Amygdala (tissue), 56 donors: ENCODE measurements at places on chromosomes 3 and 15.

DNA sequence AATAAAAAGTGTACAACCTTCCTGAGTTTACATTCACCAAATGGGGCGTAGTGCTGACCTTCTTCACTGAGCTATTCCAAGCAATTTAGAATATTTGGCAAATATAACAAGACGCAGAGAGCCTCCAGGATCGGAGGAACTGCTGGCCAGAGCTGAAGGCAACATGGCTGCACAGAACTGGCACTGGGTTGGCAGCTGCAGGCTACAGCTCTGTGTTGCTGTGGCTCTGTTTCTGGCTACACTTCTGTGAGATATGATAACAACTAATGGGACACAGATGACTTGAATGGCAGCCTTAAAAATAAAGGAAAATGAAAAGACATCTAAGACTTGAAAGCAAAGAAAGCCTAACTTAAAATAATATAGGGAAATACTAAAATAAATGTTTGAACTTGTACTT is 10.8 kb upstream of the SLC6A20 start:
- no peak for DNase-seq

GRCh38 chr3:4448187-4448586 is 18.9 kb downstream of the SUMF1 start:
- no peak for DNase-seq

DNA sequence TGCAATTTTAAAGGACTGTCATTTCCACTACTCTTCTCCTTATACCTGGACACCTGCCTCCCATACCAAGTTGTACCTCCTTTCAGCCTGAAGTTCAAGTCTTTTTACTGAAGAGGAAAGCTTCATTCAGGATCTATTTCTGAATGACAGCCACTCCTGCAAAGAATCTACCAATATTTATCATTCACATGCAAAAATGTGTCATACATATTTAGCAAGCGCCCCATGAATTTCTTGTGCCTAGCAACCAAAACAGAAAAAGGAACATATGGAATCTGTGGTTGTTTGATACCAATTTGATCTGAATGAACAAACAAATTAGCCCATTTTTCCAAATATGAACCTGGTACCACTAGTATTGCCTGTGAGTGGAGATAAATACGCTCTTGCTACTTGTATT is 16.8 kb downstream of the GJD2 start:
- DNase-seq, result no peak

- DNase-seq, result no peak
Observed at GRCh38 chr15:98873441-98874218, 134.0 kb downstream of the PGPEP1L start.

DNA sequence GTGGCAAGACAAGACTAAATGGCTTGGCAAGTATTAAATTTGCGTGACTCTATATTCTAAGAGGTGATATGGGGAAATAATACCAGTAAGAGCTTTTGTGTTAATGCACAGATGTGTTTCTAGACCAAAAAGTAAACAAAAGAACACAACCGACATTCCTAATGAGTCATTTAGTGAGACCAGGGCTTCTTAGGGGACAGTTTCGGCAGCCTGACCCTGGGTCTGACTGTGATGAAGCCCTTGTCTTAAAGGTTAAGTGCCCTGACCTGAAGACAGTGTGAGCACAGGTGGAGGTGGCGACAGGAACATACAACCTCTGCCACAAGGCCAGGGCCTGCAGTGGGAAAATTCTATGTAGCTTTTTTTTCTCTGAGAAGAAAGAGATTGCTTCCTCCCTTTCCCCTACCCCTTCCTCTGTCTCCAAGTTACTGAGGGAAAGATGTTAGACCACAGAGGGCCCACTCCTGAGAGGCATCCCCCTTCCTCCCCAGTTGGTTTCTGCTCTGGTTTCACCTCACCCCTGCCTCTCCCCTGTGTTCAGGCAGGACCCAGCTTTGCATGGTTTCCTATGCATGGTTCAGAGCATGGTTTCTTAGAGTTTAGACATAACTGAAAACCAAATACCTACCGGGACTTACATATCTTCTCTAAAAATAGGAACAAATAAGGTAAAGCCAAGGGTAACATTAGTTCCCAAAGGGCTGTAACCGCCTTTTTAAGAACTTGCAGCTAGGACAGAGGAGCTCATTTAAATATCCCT is 24.8 kb upstream of the CMTM7 start:
- no peak for DNase-seq

DNA sequence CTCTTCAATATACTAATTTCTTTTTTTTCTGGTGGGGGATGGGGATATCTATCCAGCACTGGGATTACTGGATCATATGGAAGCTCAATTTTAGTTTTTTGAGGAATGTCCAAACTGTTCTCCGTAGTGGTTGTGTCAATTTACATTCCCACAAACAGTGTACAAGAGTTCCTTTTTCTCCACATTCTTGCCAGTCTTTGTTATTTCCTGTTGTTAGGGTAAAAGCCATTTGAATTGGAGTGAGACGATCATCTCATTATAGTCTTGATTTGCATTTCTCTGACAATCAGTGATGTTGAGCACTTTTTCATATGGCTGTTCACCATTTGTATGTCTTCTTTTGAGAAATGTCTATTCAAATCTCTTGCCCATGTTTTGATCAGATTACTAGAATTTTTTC is 12.8 kb upstream of the WDR49 start:
- DNase-seq, result no peak

DNA sequence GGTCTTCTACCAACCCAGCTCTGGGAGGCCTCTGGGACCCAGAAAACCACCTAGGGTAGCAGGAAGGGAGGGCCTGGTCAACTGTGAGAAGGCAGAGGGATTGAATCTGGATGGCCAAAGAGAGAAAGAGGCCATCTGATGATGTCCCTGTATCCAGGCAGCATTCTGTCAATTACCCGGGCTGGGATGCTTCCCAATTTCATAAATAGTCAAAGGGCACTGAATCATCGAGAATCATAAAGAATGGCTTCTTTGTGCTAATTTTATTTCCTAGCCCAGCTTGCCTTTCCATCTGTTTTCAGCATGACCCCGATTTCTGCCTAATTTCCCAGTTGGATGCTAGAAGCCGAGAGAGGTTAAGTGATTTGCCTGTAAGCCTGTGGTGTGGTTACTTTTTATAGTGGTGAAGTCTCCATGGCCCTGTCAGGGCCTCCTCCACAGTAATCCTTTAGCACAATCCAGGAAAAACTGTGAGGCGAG is 129.2 kb downstream of the FAM43A start:
- no peak for DNase-seq

GRCh38 chr3:48273594-48274211 is 32.8 kb downstream of the ZNF589 start:
- peak; percentile 55 for DNase-seq

- no peak for DNase-seq
Observed at GRCh38 chr3:23760871-23761373, 44.8 kb upstream of the UBE2E1 start.

DNA sequence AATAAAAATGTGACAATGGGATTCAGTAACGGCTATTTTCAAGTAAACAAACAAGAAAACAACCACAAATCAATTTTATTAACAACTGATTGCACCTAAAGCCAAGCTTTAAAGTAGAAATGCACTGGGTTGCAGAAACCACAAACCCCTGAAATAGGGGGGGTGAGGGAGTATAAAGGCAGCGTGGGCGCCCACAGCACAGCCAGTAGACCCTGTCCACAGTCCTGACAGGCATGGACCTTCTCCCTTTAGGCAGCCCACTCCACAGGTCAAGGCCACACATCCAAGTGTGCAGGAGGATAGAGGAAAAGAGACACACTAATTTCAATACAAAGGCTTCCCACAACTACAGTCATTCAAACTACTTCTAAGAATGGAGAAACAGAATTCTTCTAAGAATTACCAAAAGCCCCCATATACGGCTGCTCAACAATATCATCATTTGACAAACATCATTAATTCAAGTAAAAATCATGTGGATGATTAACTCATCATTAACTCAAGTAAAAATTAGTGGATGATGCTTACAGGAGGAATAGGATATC is 48.7 kb downstream of the CHSY1 start:
- no peak for DNase-seq

DNA sequence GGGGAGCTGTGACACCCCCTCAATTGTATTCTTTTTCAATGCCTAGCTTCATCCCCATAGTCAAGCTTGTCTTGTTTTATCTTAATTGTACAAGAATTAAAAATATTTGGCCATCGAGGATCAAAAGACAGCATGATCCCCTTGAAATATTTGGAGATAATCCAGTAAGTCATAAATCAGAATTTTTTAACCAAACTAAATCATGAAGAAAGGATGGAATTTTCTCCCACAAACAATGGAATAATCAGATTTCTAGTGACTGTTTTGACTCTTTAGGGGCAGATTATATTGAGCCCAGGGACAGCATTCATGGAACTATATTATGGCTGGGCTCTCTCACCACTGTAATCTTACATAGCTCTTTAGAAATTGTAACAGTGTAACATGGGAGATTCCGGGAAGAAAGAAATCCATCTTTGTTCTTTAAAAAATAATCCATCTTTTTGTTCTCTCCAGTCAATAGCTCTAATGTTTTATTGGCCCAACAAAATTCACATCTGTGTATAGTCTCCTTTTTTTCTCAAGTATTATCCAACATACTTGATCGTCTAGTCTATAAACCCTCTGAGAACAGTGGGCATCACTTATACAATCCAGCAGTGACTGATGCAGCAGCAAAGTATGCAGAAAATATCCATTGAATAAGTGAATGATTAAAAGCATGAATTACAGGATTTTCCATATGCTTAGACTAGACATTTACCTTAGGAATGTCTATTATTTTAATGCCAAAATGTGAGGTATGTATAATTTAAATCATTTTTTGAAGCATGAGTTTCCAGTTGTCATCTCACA is 277.0 kb upstream of the PLSCR5 start:
- no peak for DNase-seq
